ENCODE measurements at places on chromosomes 4 and X. TPM values are rescaled to one million over a fixed set of nuclear protein-coding genes. Genes with fewer than 3 reads are reported as not detected.

DNA sequence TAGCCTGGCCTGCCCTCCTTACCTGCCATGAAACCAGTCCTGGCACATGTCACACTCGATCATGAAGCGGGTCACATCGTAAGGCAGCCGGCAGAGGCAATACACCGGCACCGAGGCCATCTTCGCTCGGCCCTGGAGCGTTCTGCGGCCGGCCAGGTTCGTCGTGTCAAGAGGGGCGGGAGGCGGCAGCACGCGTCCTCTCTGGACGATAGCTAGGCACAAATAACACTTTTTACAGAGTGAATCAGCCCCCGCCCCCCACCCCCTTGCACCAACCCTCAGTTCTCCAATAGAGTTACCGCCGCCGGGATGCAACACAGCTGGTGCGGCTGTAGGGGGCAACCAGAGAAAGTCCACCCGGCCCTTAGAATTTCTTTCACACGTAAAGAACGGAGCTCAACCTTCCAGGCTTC, 1.7 kb downstream of the PHF8 start:
- DNase-seq = peak; percentile 68

The PHEX gene
- 0.16 TPM for total RNA-seq

DNA sequence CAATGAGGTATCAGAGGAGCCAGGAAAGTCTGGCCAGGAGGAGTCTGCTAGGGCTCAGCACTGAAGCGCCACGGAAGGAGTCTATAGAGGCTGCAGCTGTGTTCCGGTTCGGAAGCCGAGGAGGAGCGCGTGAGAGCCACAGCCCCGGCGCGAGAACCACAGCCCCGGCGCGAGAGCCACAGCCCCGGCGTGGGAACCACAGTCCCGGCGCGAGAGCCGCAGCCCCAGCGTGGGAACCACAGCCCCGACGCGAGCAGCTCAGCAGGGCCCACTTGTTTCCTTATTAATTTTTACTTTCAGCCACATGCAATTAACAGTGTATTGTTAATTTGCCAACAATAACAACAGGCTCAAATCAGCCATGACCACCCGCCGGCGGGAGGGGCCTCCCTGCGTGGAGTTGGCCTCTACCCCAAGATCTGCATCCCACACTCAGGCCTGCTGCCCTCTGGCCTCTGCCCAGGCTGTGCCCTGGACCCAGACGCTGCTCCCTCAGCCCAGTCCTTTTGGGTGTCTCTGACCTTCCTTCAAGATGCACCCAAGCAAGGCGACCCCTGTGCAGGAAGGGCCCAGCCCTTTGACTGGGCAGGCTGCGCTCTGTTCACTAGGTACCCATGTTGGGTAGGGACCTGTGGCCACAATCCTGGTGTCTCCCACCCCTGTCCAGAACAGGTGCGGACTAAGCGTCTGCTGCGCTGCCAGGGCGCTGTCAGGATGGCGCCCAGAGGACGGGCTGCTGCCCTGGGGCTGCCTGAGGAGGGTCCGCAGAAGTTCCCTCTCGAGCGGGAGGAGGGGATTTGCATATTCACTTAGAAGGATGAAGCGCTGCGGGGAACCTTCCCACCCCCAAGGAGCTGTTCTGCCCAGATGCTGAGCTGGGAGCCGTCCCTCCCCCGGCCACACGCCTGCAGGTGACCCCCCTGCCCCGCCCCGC, 113.8 kb downstream of the ADRA2C start:
- no peak for DNase-seq

The CT47A1 gene
- not detected for total RNA-seq

DNA sequence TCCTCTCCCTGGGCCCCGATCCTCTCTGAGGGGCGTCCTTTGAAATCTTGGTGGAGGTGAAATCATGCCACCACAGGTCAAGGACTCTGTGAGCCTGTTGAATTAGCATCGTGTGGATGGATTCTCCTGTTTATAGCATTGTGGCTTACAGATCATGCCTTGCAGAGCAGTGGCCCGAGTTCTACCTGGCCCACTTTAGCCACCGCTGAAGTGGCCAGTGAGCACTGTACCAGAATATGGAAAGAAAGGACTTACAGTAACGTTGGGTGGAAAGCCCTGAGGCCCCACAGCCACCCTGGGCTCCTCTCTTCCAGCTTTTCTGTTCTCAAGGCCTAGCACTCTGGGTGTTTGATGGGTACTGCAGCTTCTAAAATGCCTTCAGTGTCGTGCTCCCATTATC, 35.3 kb downstream of the NPFFR2 start:
- DNase-seq = no peak
